ENCODE measurements at places on chromosomes 6 and 20. TPM values are rescaled to one million over a fixed set of nuclear protein-coding genes. Genes with fewer than 3 reads are reported as not detected.

GRCh38 chr6:90687775-90688380 is 101.0 kb upstream of the MAP3K7 start:
- H3K36me3 ChIP-seq = no peaks in the 10 kb centered on the region
- H3K27ac ChIP-seq = no peak overlapping the region
- no peaks in the 10 kb centered on the region for H3K4me1 ChIP-seq
- H3K4me3 ChIP-seq = no peak overlapping the region
- H3K27me3 ChIP-seq = no peaks in the 10 kb centered on the region

DNA sequence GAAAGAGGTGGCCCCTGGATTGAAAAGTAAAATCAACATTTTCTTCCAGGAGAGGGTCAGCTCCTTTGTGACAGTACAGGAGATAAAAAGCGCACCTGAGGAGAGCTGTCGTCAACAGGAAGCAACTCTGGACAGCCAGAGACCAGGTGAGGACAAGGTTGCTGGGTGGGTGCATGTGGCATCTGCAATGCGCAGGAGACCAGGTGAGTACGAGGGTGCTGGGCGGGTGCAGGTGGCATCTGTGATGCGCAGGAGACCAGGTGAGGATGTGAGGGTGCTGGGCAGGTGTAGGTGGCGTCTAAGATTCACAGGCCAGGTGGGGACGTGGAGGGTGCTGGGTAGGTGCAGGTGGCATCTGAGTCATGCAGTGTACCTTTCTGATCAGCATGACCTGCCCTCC is 38.4 kb downstream of the WDR27 start:
- H3K36me3 ChIP-seq = no peaks in the 10 kb centered on the region
- H3K27ac ChIP-seq = no peak overlapping the region
- no peaks in the 10 kb centered on the region for H3K27me3 ChIP-seq
- no peaks in the 10 kb centered on the region for H3K4me1 ChIP-seq
- H3K4me3 ChIP-seq = no peak overlapping the region

GRCh38 chr20:24111858-24112257 is 123.3 kb upstream of the GGTLC1 start:
- H3K4me1 ChIP-seq = no peaks in the 10 kb centered on the region
- H3K27ac ChIP-seq = no peak overlapping the region
- H3K4me3 ChIP-seq = no peak overlapping the region

The LGSN gene
- 13.2 TPM for total RNA-seq
